ENCODE measurements at places on chromosomes 2 and 18. TPM values are rescaled to one million over a fixed set of nuclear protein-coding genes. Genes with fewer than 3 reads are reported as not detected.

Gene CROCC2
- 0.41 TPM for total RNA-seq

Gene SATB2
- total RNA-seq = 2.3 TPM

Gene VWC2L
- not detected for total RNA-seq

Gene FAP
- 150 TPM for total RNA-seq

Gene KCNG2
- not detected for total RNA-seq
